ENCODE measurements at places on chromosomes 5 and 9.
A peak's percentile ranks its signal among the peaks of the same experiment; 100 is the strongest.

DNA sequence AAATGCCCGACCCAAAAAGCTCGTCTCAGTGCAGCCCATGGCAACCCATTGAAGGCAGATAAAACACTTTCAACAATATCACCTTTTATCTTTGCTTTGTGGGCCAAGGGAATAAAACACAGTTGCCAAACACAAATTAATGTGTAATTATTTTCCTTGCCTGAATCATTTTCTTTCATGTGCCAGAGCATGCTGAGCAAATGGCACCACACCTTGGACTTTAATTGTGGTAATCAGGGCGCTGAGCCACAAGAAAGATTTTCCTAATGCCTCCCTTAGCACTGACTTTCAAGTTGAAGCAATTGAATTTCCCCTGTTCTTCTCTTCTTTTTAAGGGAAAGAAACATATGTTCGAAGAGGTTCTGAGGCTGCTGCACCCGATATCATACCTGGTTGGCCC, 297.1 kb upstream of the MSX2 start:
- no peak for DNase-seq

DNA sequence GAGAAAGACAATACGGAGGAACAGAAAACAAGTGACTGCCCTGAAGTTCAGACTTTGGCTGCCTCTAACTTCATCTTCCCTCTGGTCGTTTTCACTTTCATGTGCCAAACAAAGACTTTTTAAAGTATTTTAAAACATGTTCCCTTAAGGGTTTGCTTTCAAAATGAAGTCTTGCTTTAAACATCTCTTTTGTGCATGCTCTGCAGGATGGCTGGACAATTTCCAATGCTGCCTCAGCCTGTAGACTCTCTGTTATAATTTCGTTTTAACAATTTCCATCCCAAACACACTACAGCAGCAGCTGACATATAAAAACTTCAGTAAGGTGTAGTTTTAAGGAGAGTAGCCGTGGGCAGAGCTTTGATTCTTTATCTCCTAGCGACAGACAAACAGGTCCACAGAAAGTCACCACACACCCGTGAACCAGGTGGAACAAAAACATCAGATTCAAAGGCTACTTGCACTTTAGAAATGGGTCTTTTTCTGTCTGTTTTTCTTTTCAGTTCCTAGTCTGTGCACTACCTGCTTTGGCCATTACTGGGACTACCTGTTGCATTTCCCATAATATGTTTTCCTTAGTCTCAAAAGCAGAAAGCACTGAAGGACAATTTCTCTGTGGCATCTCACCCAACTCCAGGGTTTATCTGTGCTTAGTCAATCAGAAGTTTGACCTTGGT, 308.9 kb downstream of the DTWD2 start:
- DNase-seq: peak; percentile 7

GRCh38 chr5:77168879-77169244, 41.6 kb upstream of the PDE8B start:
- no peak for DNase-seq

DNA sequence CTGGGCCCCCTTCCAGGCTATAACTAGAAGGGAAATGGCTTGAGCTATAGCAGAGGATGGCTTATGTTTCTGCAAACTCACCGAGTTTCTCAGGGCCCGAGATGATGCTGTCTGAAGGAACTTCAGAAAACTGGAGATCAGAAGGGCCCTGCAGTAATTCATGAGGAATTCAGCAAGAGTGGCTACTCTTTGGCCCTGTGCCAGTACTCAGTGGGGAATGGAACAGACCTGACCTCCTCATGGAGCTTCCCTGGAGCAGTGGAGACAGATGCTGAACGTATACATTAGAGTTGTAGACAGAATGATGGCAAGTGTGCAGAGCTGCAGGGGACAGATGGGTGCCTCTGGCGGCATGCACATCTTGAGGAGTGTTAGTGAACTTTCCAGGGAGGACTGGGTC, 17.3 kb upstream of the SMIM32 start:
- DNase-seq: no peak

DNA sequence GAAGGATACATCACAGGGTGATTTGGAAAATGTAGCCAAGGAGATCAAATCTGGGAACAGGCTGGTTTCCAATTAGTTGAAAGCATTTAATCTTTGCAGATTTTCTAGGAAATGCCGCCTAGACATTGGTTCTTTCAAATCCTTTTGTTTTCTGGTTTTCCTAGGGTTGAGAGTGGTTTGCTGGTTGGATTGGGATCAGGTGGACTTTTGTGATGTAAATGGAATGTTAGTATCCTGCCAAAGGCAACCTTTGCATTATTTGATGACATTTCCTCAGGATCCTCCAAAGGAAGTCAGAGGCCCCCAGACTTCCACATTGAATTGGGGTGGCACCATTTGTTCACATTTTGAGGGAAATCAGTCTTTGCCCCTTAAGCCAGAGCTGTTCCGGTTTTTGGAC, 245.5 kb upstream of the RPS23 start:
- DNase-seq: no peak

DNA sequence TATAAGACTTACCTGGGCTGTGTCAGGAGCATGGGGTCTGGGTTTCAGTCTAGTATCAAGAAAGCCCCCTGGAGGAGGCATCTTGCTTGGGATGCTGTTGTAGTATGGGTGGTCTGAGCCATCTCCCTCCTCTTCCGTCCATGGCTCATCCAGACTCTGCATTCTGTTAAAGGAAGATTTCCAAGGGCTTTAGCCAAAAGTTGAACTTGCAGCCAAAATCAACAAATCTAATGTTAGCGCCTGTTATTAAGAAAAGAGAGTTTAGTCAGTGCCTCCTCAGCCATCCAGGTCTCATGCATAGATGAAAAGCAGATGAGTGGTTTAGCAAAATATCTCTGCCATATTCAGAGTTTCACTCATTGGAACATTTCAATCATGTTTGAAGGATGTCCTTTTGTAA, 55.6 kb downstream of the S1PR3 start:
- peak; percentile 67 for DNase-seq

DNA sequence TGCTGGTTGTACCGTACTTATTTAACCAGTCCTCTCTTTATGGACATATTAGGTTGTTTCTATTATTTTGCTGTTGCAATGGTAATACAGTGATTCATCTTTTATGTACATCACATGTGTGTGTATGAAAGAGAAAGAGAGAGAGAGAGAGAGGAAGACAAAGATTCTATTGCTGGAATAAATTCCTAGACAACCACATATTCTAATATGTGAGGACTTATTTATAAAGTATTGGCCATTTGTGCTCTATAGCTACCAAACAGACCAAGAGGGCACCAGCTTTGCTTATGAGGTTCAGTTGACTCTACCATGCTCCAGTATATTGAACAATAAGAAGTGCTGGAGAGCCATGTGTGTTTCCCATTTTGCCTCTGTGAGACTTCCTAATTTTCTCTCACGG, 513.5 kb downstream of the DMAC1 start:
- DNase-seq: no peak

DNA sequence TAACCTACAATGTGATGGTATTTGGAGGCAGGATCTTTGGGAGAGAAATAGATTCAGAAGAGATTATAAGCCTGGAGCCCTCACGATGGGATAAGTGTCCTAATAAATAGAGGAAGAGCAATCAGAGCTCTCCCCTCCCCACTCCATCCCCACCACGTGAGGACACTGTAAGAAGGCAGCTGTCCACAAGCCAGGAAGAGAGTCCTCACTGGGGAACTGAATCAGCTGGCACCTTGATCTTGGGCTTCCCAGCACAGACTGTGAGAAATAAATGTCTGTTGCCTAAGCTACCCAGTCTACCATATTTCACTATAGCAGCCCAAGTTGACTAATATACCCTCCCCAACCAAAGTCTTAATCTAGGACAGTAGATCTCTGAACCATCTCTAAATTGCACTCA, 118.1 kb downstream of the SUSD1 start:
- no peak for DNase-seq

DNA sequence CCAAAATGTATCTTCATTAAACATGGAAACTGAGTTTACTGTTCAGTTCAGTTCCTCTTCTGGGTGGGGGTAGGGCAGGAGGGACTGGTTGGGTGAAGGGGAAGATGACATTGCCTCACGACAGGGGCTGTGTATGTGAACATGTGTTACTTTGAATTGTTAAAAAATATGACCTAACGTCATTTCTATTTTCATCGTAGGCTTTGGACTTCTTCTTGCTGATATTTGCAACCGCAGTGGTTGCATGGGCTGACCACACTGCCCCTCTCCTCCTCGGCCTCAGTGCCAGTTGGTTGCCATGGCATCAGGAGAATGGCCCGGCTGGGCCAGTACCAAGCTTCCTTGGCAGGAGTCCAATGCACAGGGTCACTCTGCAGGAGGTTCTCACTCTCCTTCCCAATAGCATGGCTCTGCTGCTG, 41.5 kb downstream of the HACD4 start:
- DNase-seq: peak; percentile 61

GRCh38 chr5:151449297-151449696, 1.9 kb downstream of the SLC36A1 start:
- no peak for DNase-seq

- no peak for DNase-seq
Measured at GRCh38 chr5:158869854-158870253, 229.9 kb downstream of the EBF1 start.

GRCh38 chr5:174760721-174761120, 36.3 kb downstream of the MSX2 start:
- DNase-seq: no peak

GRCh38 chr5:33237471-33237870, 203.3 kb upstream of the TARS1 start:
- no peak for DNase-seq

DNA sequence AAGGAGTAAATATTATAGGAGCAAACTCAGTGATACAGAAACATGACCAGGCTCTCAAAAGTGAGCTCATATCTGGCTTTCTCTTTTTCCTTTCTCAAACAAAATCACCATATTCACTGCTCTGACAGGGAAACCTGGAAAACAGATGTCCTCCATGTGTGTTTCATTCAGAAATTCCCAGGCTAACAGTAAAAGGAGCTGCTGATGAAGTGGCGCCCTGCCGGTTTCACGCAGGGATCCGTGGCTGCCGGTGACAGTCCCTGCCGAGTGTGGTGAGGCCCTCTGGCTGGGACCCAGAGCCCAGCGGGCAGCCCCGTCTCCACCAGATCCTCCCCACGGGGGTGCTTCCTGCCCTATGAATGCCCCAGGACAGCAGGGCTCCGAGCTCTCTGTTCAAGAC, 208.1 kb downstream of the GNA14 start:
- peak; percentile 95 for DNase-seq

- no peak for DNase-seq
Measured at GRCh38 chr9:23926368-23926767, 100.3 kb upstream of the ELAVL2 start.

- peak; percentile 43 for DNase-seq
Measured at GRCh38 chr5:93421987-93422401, 159.0 kb downstream of the NR2F1-AS1 start.

DNA sequence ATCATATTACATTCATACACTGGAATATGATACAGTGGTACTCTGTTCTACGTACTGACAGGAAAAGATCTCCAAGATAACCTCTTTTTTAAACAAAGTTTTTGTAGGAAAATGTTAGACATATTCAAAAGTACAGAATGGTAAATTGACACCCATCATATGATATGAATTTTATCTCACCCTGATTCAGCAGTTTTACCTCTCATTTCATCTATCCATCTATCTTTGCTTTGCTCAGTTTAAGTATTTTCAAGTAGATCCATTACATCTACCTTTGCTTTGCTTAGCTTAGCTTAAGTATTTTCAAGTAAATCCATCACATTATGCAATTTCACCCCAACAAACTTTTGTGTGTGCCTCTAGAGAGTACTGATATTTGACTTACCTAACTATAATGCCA, 14.3 kb downstream of the CCDC112 start:
- no peak for DNase-seq
